ENCODE measurements at places on chromosomes 12 and 14.

DNA sequence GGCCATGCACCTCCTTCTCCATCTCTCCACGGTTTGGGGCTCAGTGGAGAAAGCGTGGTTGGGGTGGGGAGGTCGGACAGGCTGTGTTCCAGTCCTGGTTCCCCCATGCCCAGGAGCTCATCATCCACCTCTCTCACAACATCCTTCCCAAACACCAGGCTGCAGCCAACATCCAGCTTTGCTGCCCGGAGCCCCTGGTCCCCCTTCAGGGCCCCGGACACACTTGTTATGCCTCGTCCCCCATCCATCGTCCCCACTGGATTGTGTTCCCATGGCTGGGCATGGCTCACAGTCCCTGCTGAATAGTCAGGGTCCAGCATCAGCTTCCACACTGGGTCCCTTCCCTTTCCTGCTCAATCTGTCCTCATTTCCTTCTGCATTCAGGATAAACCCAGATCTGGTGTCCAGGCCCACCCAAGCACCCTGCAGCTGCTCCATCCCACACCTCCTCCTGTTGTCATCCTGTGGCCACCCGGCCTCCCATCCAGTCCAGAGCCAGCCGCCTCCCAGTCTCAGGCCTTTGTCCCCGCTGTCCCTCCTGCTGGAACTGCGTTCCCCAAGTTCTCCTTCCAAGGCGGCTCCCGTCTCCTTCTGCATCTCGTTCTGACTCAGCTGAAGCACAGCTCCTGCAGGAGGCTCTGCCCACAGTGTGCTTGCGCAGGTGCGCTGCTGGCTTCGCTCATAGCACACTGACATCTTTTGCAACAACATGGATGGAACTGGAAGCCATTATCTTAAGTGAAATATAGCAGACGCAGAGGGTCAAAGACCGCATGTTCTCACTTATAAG is 211.4 kb upstream of the RTL1 start:
- no peak for DNase-seq

GRCh38 chr12:109273354-109273753 is 35.7 kb downstream of the FOXN4 start:
- DNase-seq: no peak

DNA sequence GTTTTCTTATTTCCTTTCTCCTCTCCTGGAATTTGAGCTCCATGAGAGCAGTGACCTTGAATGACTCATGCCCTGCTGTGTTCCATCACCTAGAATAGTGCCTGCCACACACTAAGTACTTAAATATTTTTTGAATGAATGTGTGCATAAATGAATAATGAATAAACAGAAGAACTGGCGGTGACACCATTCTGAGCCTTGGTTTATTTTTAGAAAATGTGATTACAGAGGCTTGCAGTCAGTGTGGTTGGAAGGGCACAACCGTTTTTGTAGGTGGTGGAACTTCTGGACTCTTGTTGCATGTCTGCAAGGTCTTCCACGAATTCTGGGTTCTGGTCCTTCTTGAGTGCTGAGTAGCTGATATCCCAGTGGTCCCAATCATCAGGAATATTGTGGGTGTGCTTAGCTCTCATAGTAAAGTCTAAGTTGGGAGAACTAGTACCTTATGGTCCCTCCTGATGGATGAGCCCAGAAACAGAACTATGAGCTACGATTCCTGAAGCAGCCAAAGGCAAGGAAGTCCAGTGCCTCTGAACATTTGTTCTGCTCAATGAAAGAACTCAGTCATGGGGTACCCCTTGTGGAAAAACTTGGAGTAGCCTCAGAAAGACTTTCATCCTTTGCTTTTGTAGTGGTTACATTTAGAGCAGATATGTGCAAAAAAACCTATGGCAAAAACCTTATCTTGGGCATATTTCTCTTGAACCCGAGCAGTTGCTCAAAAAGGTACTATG is 28.8 kb upstream of the BHLHE41 start:
- DNase-seq: no peak

- DNase-seq: no peak
Observed at GRCh38 chr14:79837699-79838098, 373.6 kb downstream of the DIO2 start.

GRCh38 chr12:131776237-131776889 is 51.8 kb upstream of the MMP17 start:
- DNase-seq: no peak

GRCh38 chr14:61866932-61867920 is 105.0 kb downstream of the SNAPC1 start:
- no peak for DNase-seq

GRCh38 chr14:23638414-23639047 is 2.4 kb downstream of the DHRS2 start:
- no peak for DNase-seq

DNA sequence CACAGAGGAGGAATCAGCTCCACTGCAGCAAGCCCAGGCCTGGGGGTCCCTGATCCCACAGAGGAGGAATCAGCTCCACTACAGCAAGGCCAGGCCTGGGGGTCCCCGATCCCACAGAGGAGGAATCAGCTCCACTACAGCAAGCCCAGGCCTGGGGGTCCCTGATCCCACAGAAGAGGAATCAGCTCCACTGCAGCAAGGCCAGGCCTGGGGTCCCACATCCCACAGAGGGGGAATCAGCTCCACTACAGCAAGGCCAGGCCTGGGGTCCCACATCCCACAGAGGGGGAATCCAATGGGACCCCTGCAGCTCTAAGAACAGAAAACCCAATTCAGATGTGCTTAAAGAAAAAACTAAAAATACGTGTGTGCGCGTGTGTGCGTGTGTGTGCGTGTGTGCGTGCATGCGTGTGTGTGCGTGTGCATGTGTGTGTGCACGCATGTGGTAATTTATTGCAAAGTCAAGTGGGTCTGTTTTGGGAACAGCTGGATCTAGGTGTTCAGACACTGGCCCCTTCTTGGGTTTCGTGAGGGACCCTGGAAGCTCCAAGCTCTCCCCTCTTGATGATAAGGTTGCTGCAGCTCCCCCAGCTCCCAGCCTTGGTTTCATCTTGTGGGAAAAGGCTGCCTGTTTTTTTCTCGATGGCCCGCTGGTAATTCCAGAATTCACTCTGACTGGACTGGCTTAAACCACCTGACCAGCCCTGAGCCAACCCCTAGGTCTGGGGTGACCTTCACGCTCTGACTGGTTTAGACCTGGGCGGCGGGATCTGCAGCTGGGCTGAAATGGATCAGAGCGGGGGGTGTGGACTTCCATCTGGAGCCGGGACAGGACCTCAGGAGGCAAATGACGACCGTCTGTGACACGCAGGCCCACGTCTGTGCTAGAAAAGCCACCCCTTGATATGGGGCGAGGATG is 47.1 kb downstream of the GALNT9 start:
- DNase-seq: no peak

- DNase-seq: no peak
Observed at GRCh38 chr12:47862881-47863280, 41.9 kb downstream of the VDR start.

DNA sequence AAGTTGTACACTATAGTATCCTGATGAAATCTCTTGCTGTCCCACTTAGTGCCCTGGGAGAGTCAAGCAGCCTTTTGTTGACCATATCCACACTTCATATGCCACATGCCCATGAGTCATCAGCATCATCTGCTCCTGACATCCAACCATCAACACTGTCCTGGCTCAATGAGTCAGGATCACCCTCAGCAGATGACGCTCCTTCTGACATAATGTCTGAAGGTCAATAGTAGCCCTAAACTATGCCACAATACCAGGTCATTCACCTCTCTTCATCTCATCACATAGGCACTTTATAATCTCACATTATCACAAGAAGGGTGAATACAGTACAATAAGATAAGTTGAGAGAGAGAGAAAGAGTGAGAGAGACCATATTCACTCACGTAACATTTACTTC is 369.0 kb upstream of the FAR2 start:
- DNase-seq: no peak

DNA sequence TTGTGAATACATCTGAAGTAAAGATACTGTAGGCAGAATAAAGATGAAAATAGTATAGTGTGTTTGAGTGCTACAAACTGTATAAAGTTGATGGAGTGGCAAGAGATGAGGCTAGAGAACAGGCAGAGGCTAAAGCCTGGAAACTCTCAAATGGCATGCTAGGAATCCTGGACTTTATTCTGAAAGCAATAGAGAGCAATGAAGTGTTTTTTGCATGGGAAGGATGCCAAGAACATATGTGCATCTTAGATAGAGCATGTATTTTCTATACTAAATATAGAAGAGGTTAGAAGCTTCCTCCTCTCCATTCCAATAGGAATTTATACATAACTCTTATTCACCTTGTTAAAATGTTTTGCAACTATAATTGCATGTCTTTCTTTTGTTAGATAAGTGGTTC is 86.3 kb upstream of the TMTC2 start:
- DNase-seq: no peak

DNA sequence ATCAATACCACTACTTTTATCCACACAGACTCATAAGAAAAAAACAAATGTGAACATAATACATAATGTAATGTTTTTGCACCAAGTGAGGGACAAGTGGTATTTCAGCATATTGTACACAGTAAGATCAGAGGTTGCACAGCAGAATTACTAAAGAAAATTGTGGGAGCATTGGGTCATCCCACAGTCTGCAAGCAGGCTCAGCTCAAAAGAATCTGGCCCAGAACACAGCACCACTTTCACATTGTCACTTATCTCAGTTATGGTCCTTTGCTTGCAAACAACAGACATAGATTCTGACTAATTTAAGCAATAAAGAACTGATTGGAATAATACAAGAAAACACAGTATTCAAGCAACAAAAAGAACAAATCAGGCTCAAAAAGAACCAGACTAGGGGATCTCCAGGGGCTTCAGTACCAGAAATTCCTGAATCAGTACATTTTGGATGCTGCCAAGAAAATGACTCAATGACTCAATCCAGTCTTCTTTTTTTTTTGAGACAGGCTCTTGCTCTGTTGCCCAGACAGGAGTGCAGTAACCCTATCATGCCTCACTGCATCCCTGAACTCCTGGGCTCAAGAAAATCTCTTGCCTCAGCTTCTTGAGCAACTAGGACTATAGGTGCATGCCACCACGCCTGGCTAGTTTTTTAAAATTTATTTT is 42.9 kb upstream of the EEA1 start:
- no peak for DNase-seq

All from stimulated activated CD4-positive, alpha-beta T cell treated with anti-CD3 and anti-CD28 coated beads, Interleukin-4, amount 100 ng/mL, for 1 hour (primary cell).